Karpas-422 (cell line): ENCODE measurements at places on chromosomes 7 and 10. TPM values are rescaled to one million over a fixed set of nuclear protein-coding genes. Genes with fewer than 3 reads are reported as not detected.
A peak's percentile ranks its signal among the peaks of the same experiment; 100 is the strongest.

GRCh38 chr10:50550291-50550839, 73.4 kb downstream of the SGMS1 start:
- no peak for DNase-seq

DNA sequence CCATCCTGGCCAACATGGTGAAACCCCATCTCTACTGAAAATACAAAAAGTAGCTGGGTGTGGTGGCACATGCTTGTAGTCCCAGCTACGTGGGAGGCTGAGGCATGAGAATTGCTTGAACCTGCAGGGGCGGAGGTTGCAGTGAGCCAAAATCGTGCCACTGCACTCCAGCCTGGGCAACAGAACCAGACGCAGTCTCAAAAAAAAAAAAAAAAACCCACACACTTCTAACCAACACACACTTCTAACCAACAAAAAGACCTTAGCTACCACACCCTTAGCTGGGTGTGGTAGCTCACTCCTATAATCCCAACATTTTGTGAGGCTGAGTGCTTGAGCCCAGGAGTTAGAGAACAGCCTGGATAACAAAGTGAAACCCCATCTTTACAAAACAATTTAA, 33.9 kb upstream of the SPOCK2 start:
- no peak for DNase-seq

DNA sequence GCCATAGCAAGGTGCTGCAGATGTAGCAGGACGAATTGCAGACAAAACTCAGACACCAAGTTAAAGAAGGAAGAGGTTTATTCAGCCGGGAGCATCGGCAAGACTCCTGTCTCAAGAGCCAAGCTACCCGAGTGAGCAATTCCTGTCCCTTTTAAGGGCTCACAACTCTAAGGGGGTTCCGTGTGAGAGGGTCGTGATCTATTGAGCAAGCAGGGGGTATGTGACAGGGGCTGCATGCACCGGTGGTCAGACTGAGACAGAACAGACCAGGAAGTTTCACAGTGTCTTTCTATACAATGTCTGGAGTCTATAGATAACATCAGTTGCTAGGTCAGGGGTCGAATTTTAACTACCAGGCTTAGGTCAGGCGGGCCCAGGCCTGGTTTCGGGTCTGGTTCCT, 222.0 kb upstream of the C7orf33 start:
- no peak for DNase-seq

GRCh38 chr10:3850999-3851937, 66.3 kb upstream of the KLF6 start:
- DNase-seq, result peak; percentile 64

DNA sequence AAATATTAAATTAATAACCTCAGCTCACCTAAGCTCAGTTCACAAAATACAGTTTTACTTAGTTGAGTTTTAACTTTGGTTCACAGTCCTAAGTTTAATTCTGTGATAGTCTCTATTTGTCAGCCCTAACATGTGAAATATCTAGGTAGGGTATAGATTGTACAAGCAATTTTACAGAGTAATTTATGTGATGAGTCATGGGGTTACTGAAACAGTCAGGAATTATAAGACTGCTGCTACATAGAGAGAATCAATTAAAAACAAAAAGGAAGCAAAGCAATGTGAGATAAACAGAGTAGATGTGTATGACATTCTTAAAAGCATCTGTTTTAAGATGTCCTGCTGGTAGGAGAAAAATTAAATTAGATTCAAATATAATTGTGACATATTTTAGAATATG, 1018.2 kb upstream of the KCND2 start:
- no peak for DNase-seq

- no peak for DNase-seq
Measured at GRCh38 chr7:22302951-22303423, 54.0 kb downstream of the RAPGEF5 start.

DNA sequence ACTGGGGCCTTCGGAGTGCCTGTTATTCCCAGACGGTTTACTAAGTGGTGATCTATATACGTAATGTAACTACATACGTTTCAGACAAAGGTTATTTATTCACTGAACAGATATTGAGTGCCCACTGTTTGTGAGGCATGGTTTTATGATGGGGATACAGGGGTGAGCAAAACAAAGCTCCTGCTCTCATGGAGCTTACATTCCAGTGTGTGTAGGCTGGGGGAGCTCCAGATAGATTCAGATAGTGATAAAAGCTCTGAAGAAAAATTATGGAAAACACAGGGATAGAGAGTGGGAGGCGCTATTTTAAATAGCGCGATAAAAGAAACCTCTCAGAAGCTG, 466 bp upstream of the DNAJB12 start:
- no peak for DNase-seq

DNA sequence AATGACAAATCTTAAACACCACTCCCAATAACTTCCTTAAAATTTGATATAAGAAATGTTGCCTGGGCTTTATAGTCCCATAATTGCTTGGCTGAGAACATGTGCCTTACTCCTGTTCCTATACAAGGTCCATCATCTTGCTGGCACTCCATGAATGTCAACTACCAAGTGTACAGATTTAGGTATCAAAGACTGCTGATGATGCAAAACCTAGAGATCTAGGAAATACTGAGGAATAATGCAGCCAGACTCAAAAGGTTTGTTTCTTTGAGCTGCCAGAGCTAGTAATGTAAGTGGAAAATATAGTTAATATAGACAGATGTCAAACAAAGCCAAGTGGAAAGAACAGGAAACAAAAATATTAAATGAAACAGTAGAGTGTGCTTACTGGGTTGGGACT, 121.1 kb downstream of the DYNC1I1 start:
- no peak for DNase-seq

GRCh38 chr7:25075459-25075858, 49.6 kb downstream of the CYCS start:
- DNase-seq, result no peak

DNA sequence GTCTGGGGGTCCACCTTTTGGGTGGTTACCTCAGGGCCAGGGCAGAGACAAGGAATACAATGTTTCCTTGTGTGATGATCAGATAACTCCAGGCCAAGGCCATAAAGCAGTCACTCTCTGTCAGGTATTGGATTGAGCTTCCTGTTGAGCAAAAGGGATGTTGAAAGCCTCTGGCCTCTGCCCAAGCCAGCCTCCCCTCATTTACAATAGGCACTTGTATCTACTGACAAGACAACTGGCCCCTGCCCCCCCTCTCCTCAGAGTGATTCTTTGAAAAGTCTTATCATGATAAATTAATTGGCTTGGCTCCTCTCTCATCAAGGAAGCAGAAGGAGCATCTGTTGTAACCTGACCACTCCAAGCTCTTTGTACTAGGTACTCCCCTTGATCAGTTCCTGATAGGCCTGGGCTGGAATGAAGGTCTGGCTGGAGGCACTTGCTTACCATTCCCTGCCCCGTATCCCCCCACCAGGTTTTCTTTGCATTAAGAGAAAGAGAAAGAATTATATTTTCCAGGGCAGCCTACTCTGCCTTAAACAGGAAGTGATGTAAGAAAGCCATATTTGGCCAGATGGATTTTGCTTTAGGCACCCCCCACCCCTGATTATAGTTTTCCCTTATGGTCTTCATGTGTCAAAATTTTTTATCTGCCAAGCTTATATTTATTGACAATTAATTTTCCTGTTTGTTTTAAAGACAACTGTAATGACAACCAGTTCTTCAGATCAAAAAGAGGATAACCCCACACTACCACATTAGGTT, 42.1 kb upstream of the HPS1 start:
- DNase-seq, result no peak

GRCh38 chr7:97009753-97010732, 4.7 kb downstream of the DLX6 start:
- no peak for DNase-seq

DNA sequence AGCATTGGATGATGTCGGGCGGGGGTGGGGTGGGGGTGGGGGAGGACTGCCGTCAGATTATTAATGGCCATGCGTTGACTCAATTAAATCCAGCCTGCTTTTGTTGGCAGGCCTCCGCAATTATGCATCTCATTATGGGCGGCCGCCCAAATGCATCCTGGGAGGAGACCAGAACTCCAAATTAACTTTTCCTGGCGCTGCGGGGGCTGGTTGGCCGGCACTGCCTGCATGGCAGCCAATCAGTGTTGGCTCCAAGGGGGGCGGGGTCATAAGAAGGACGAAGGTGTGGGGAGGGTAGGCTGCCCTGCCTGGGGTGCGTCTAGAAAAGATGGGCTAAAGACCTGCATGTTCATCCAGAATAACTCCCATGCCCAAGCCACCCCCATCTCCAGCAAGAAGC, 83.9 kb upstream of the PAX2 start:
- DNase-seq, result no peak

GRCh38 chr10:133592716-133593115, 27.3 kb upstream of the SYCE1 start:
- DNase-seq, result no peak

DNA sequence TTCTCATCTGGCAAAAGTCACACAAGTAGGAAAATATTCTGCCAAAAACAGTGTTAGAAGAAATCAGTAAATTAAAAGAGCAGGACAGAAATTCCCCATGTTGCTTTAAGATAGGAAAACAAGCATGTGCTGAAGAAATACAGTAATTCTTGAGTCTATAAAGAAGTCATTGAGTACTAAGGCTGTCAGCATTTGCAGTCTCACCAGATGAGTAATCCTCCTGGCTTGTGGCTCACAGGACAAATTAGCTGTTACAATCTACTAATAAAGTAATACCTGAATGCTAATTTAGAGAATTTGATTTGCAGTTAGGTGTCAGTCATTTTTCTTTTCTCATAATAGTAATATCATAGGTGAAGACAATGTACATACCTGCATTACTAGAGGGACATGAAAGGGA, 1158.9 kb upstream of the CELF2 start:
- no peak for DNase-seq

GRCh38 chr7:92615861-92616260, 25.7 kb upstream of the FAM133B start:
- DNase-seq, result no peak

GRCh38 chr7:55572378-55573233, at the start of gene VOPP1:
TSS of gene VOPP1 (minus strand) at chr7:55572502. CDS start at chr7:55572324, 178 bp downstream.
- DNase-seq, result peak; percentile 87

DNA sequence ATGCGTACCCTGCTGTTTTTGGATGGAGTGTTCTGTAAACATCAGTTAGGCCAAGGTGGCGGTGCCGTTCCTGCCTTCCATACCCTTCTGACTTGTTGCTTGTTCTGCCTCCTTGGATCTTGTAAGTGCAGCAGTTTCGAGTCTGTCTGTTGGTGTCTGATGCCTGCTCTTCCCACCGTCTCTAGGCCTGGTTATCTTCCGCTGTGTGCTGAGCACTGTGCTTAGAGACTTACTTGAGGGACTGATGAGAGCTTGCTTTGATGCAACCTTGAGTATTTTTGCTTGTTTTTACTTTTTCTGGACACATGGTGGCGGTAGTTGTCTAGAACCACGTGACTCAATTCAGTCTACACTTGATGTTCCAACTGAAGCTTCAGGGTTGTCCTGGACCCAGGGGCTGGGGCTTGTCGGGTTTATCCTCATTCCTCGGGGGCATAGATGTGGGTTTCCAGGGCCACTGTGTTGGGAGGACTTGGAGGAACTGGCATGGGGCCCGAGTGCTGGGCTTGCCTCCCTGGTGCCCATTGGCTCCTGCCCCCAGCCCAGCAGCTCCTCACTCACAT, 14.4 kb upstream of the SPRN start:
- peak; percentile 88 for DNase-seq

GRCh38 chr7:6162650-6163366, 109.6 kb downstream of the CYTH3 start:
- no peak for DNase-seq

GRCh38 chr7:12370249-12370648, 33.4 kb downstream of the VWDE start:
- DNase-seq, result no peak

DNA sequence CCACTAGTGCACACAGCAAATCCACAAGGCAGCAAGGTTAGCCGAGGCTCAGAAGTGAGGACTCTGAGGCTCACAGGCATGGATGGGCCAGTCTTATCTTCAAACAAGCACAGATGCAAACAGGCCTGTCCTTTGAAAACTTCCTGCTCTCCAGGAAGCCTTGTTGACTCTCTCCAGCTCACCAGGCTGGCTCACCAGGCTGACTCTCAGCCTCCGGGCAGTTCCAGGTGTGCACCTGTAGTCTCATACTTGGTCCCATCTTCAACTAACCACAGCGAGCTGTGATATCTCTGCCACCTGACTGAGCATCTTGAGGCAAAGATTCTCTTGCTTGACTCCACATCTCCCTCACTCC, 173.9 kb upstream of the ZMIZ1 start:
- DNase-seq, result no peak

GRCh38 chr10:4062072-4062471, 277.1 kb upstream of the KLF6 start:
- no peak for DNase-seq

DNA sequence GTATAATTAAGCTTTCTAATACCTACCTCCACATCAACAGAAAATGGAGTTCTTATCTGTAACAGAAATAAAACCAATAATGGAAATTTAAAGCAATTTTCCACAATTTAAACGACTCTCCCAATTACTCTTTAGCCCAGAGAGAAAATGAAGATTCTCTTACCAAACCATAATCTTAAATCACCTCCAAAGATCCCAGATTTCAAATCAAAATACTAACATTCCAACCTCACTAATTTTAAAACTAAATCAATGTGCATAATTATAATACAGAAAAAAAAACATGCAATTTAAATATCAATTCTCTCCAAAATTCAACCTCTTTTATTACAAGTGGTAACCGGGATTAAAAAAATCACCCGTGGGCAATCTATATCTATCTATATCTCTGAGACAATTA, 1.5 kb downstream of the HERC4 start:
- no peak for DNase-seq

GRCh38 chr10:125455431-125455830, 227.5 kb downstream of the TEX36 start:
- DNase-seq, result no peak

- no peak for DNase-seq
Measured at GRCh38 chr7:27351137-27351536, 108.5 kb downstream of the EVX1 start.

- no peak for DNase-seq
Measured at GRCh38 chr7:73976761-73977618, 51.0 kb upstream of the ELN start.

DNA sequence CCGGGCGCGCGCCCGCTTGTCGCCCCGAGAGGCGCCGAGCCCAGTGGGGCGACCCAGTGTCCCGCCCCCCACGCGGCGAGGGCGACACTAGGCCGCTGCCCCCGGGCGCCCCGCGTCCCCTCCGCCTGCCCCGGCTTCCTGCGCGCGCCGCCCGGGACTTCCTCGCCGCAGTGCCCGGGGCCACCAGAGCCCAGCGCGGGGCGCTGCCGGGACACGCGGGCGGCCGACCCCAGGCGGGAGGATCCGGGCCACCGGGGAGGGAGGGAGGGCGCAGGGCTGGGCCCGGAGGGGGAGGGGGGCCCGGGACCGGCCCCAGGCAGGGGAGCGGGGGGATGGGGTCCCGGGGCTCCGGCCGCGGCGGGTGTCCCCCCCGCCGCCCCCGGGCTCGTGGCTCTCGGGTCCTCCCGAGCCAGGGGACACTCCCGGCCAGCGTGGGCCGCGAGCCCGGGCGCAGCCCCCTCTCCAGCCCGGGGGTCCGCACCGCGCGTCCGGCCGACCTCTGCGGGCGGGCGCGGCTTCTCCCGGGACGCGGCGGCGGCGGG, 435 bp upstream of the PWWP2B start:
- DNase-seq, result no peak

- DNase-seq, result no peak
Measured at GRCh38 chr10:116207690-116208089, 65.3 kb downstream of the GFRA1 start.

AKR1D1 gene
- not detected in 2 replicates for total RNA-seq

CLEC2L gene
- not detected in 2 replicates for total RNA-seq

KLF14 gene
- total RNA-seq, result not detected in 2 replicates

PTF1A gene
- not detected in 2 replicates for total RNA-seq

TMEM213 gene
- not detected in 2 replicates for total RNA-seq

XRCC2 gene
- total RNA-seq, result 5.9 and 7.7 TPM in 2 replicates

SH3PXD2A gene
- total RNA-seq, result 0.07 and 0.22 TPM in 2 replicates

ZNF438 gene
- 0.26 and 3.1 TPM in 2 replicates for total RNA-seq

ANXA8L1 gene
- not detected in 2 replicates for total RNA-seq

WNT16 gene
- total RNA-seq, result not detected in 2 replicates

ATP5MK gene
- 63.3 and 315 TPM in 2 replicates for total RNA-seq
